ENCODE measurements at places on chromosomes 11 and 22. TPM values are rescaled to one million over a fixed set of nuclear protein-coding genes. Genes with fewer than 3 reads are reported as not detected.

Gene TRIM51
- not detected for total RNA-seq

Gene ARHGAP20
- 40.1 TPM for total RNA-seq

DNA sequence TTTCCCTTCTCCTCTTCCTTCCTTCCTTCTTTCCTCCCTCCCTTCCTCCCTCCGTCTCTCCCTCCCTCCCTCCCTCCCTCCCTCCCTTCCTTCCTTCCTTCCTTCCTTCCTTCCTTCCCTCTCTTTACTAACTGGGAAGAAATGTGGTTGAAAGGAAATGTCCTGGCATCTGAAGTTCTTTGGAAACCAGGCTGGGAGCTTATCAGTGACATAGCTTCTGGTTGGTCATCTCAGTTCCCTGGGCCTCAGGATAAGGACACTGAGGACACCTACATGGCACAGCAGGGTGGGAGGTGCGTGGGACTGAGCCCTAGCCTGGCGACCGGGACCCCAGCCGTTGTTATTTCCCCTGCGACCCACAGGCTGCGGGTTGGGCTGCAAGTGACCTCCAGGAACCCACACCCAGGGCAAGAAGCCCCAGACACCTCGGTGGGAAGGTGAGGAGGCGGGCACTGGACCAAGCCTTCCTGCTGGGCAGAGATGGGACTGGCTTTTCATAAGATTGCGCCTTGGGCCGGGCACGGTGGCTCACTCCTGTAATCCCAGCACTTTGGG is 1486.5 kb downstream of the TBC1D22A start:
- H3K36me3 ChIP-seq = no peaks in the 10 kb centered on the region
- DNase-seq = no peak
- no peaks in the 10 kb centered on the region for H3K27me3 ChIP-seq
- no peak overlapping the region for H3K4me3 ChIP-seq
- no peaks in the 10 kb centered on the region for H3K4me1 ChIP-seq

GRCh38 chr22:23722724-23723123 is 28.2 kb downstream of the ZNF70 start:
- no peak for DNase-seq
- H3K4me3 ChIP-seq = no peak overlapping the region
- no peaks in the 10 kb centered on the region for H3K36me3 ChIP-seq
- H3K4me1 ChIP-seq = no peaks in the 10 kb centered on the region

GRCh38 chr22:33787645-33788456 is 132.4 kb downstream of the LARGE1 start:
- no peaks in the 10 kb centered on the region for H3K27me3 ChIP-seq
- DNase-seq = no peak
- H3K4me1 ChIP-seq = no peaks in the 10 kb centered on the region
- no peaks in the 10 kb centered on the region for H3K36me3 ChIP-seq

GRCh38 chr11:131204765-131205380 is 165.5 kb upstream of the NTM start:
- no peaks in the 10 kb centered on the region for H3K27me3 ChIP-seq
- H3K4me1 ChIP-seq = no peaks in the 10 kb centered on the region
- H3K4me3 ChIP-seq = no peak overlapping the region
- no peaks in the 10 kb centered on the region for H3K36me3 ChIP-seq
- no peak for DNase-seq

- H3K27ac ChIP-seq = no peak overlapping the region
- H3K4me3 ChIP-seq = no peak overlapping the region
- no peaks in the 10 kb centered on the region for H3K27me3 ChIP-seq
- no peaks in the 10 kb centered on the region for H3K4me1 ChIP-seq
Measured at GRCh38 chr11:986270-986951, 50.1 kb downstream of the MUC6 start.

DNA sequence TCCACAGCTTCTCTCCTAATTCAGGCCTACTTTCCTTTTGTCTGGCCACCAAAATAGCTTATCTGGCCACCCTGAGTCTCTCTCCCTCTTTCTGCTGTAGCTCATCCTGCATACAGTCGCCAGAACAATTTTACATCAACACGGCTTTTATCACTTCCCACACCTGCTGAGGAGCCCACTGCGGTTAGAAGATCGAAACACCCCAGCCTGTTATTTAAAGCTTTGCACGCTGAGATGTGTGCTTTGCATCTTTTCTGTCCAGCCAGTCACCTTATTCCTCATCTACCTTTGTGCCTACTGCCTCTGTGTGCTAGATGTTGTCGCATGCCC is 96.0 kb downstream of the COMMD9 start:
- DNase-seq = no peak
- peaks cover 14% of the 10 kb centered on the region for H3K4me1 ChIP-seq
- no peaks in the 10 kb centered on the region for H3K27me3 ChIP-seq
- no peak overlapping the region for H3K27ac ChIP-seq
- H3K36me3 ChIP-seq = no peaks in the 10 kb centered on the region

Gene SLC16A8
- total RNA-seq = 2.0 TPM

Gene C11orf87
- 0.08 TPM for total RNA-seq

Gene KRTAP5-11
- total RNA-seq = not detected

- no peak for DNase-seq
- no peaks in the 10 kb centered on the region for H3K27me3 ChIP-seq
- H3K36me3 ChIP-seq = no peaks in the 10 kb centered on the region
- H3K27ac ChIP-seq = no peak overlapping the region
Measured at GRCh38 chr11:118147502-118147901, 5.1 kb downstream of the SCN4B start.

- peak; percentile 27 for DNase-seq
- H3K4me1 ChIP-seq = peaks cover 36% of the 10 kb centered on the region
- no peaks in the 10 kb centered on the region for H3K36me3 ChIP-seq
- no peaks in the 10 kb centered on the region for H3K27me3 ChIP-seq
Measured at GRCh38 chr11:121467965-121468364, 15.2 kb upstream of the SORL1-AS1 start.

Gene ART5
- total RNA-seq = 9.9 TPM

DNA sequence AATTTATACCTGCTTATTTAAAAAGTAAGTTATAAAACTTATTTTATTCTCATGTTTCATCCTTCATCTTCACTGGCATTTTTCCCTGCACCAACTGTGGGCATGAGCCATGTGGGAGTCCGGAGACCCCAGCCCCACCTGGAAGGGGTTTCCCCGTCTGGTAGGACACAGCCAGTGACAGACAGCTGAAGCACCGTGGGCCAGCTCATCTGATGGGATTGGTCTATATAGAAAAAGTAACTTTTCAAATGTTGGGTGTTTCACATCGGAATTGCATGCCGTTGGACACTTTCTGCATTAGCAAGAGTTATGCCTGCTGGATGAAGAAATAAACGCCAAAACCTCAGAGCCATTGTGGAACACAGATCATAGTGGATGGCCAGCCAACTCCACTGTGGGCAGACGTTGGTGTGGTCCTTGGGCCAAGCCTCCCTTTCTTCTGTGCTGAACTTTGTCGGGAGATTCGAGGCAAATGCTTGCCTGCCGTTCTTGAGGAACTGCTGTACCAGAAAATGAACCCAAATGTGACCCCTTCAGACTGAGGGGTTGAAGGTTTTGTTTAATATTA is 1329.3 kb downstream of the TBC1D22A start:
- DNase-seq = no peak
- no peak overlapping the region for H3K27ac ChIP-seq
- peaks cover 13% of the 10 kb centered on the region for H3K4me1 ChIP-seq
- no peak overlapping the region for H3K4me3 ChIP-seq
- H3K36me3 ChIP-seq = no peaks in the 10 kb centered on the region

- H3K4me3 ChIP-seq = no peak overlapping the region
- H3K36me3 ChIP-seq = no peaks in the 10 kb centered on the region
- DNase-seq = no peak
- H3K27ac ChIP-seq = no peak overlapping the region
- H3K4me1 ChIP-seq = peaks cover 3% of the 10 kb centered on the region
Measured at GRCh38 chr11:15115686-15116085, 963 bp downstream of the INSC start.

DNA sequence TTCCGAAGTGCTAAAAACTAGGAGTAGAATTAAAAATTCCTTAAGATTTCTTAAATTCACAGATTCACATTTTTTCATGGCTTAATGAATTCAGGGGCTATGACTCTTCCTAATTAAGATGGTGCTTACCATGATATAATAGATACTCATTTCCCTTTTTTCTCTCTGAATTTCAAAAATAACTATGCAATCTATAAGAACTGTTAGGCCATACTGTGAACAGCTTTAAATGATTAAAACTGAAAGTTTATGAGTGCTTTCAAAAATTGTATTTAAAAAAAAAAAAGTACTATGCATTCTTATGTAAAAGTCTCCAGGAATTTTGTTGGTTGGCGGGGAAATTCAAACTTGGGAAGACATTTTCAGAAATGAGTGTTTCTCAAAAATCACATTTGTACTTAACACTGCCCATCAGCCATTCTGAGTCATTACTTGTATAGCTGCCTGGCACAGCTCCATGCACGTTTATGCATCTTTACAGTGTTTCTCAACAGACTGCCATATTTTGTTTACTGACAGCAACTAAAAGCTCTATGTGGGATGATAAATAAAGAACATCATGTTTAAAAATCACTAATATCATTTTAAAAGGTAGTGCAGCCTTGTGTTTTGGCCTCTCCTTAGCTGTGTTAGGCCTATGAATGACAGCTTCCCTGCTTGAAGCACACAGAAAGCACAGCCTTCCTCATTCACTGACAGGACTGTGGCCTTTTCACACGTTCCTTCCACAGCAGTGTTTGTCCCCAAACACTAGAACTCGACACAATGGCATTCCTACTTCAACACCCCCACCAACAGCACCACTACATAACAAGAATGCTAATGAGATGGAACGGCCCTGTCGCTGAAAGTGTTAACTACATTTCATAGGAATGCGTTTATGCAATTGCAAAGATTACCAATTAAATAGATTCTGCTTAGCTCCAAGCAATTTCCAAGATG is 131.4 kb downstream of the DCDC1 start:
- H3K4me1 ChIP-seq = no peaks in the 10 kb centered on the region
- no peaks in the 10 kb centered on the region for H3K27me3 ChIP-seq
- H3K4me3 ChIP-seq = no peak overlapping the region
- DNase-seq = no peak

Gene KCNQ1OT1
- total RNA-seq = 4.0 TPM

GRCh38 chr11:66541892-66542291 is 4.0 kb downstream of the ZDHHC24 start:
- peaks cover 18% of the 10 kb centered on the region for H3K4me1 ChIP-seq
- no peak for DNase-seq
- no peaks in the 10 kb centered on the region for H3K27me3 ChIP-seq
- H3K27ac ChIP-seq = no peak overlapping the region
- no peak overlapping the region for H3K4me3 ChIP-seq

- H3K4me1 ChIP-seq = no peaks in the 10 kb centered on the region
- no peak for DNase-seq
- no peaks in the 10 kb centered on the region for H3K36me3 ChIP-seq
- no peak overlapping the region for H3K27ac ChIP-seq
- H3K27me3 ChIP-seq = no peaks in the 10 kb centered on the region
- H3K4me3 ChIP-seq = no peak overlapping the region
Measured at GRCh38 chr11:75271730-75272129, 31.2 kb downstream of the TPBGL start.

Gene ATP6V1E1
- 160 TPM for total RNA-seq

DNA sequence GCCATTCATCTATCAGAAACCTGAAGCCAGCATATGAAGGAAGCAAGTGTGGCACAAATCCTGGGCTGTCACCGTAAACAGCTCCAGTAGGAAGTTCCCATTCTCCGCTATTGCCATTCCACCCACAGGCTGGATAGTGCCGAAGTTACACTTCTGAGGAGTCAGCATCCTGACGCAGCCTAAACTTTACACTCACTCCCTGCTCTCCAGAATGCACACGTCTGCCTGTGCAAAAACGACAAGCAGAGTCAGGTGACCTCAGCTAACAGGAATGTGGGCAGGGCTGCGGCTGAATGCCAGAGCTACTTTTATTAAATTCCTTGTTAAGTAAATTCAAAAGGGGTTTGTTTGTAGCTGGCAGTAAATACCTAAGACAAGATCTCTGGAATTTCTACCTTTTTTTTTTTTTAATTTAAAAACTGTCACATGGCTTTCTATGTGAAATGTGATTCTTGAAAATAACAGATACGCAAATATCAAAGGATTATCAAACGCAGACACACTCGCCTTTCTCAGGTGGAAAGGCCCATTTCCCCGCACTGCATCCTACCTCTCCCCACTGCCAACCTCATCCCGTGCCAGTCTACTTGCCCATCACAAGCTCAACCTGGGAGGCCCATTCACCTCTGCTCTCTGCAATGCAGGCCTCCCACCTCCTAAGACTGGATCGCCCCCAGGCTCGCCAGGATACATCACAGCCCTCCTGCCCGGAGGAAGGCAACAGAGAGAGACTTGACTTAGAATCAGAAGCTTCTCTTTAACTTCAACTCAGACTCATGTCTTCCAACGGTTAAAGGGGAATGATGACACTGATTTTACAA is 33.5 kb downstream of the NFRKB start:
- no peak overlapping the region for H3K4me3 ChIP-seq
- peak; percentile 53 for DNase-seq
- H3K4me1 ChIP-seq = no peaks in the 10 kb centered on the region
- no peaks in the 10 kb centered on the region for H3K27me3 ChIP-seq
- no peaks in the 10 kb centered on the region for H3K36me3 ChIP-seq

Measured in testis (tissue), 5 donors.